AG04450 (cell line): ENCODE measurements at places on chromosomes 5 and 9.

DNA sequence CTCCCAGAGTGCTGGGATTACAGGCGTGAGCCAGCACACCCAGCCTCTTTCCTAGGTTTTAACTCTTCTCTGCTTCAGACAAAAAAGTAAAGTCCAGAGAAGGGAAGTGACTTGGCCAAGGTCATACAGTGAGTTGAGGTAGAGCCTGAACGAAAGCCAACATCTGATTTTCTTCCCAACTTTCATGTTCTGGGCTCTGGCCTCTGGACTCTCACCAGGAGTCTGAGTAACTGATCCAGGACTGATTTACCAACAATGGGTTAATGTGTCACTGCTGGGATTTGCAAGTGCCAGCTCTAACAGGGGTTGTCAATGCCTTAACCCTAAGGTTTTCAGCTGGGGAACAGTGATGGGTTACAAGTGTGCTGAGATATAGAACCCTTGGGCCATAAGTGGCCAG is 32.2 kb upstream of the LARP1 start:
- no peak for DNase-seq

DNA sequence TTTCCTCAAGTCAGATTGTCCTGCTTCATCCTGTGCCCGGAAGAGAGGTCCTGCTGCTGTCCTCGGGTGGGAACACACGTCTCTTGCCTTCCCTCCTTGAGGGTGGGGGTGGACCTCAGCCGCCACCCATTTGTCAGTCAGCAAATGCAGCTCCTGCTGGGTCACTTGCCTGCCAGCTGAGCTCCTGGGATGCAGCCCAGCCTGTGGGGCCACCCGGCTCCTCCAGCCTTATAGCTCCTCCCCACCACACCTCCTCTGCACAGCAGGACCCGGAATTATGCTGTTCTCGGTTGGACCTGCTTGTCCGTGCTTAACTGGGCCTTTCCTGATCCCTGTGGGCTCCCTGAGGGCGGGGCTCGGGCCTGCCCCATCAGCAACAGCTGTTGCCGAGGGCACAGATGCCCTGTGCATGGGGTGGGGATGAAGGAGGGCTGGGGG is 52.7 kb downstream of the RXRA start:
- no peak for DNase-seq

GRCh38 chr5:19676895-19677294 is 311.1 kb downstream of the CDH18 start:
- no peak for DNase-seq

DNA sequence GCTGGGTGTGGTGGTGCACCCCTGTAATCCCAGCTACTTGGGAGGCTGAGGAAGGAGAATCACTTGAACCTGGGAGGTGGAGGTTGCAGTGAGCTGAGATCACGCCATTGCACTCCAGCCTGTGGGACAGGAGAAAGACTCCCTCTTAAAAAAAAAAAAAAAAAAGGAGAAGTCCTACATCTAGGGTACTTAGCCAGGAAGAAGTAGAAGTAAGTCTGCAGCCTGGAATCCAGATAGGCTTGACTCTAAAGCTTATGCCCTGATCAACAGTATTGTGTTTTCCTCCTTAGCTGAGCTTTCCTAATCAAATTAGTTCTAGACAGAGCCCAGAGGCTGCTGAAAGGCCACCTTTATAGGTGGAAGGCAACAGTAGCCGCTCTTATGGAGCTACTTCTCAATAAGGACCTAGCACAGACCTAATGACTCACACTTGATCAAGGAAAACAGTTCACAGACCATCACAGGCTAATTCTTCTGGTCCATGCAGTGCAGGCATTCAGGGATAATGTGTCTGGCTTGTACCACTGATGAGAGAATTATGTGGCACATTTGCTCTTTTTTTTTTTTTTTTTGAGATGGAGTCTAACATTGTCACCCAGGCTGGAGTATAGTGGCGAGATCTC is 105.5 kb upstream of the KLF4 start:
- no peak for DNase-seq

- no peak for DNase-seq
These were observed 4.1 kb upstream of the CXXC5 start for GRCh38 chr5:139644001-139644456.

GRCh38 chr9:17795744-17796143 is 216.9 kb downstream of the SH3GL2 start:
- no peak for DNase-seq

DNA sequence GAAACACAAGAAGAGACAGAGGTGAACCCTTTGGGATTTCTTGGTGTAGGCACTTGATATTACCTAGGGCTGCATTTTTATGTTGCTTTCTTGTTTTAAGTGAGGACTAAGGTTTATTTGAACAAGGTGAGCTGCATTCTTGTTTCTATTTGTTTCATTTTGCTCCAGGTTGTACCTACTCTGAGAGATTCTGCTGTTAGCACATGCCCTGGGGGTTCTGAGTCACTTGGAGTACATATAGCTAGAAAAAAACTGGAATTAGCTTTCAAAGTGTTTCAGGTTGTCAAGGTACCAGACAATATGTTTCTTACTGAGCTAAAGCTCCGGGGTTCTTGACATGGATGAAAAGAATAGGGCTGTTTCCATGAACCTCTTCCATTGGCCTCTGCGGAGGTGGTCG is 299.4 kb downstream of the ICE1 start:
- no peak for DNase-seq

DNA sequence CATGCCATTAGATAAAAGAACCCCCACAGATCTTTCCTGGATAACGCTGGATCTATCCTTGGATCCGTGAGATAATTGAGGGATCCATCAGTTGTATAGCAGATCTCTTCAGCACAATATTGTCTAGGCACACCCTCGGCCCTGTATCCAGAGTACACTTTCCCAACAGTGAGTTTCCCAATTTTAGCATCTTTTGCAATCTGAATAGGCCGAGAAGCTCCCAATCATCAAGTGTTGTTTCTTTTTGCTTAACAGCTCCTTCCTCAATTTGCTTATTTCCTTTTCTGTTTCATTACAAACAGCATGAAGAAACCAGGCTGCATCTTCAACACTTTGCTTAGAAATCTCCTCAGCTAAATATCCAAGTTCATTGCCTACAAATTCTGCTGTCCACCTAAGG is 4.4 kb upstream of the SPTLC1 start:
- DNase-seq: no peak

- DNase-seq: no peak
These were observed 30.5 kb upstream of the MSX2 start for GRCh38 chr5:174693697-174694385.

GRCh38 chr5:88954511-88954910 is 71.5 kb upstream of the MEF2C start:
- no peak for DNase-seq

- DNase-seq: no peak
These were observed 168.8 kb upstream of the SLC27A6 start for GRCh38 chr5:128796506-128796905.

GRCh38 chr5:12277504-12278192 is 373.4 kb upstream of the CTNND2 start:
- DNase-seq: no peak

- peak; percentile 52 for DNase-seq
These were observed 47.9 kb upstream of the FKTN start for GRCh38 chr9:105510024-105510423.

DNA sequence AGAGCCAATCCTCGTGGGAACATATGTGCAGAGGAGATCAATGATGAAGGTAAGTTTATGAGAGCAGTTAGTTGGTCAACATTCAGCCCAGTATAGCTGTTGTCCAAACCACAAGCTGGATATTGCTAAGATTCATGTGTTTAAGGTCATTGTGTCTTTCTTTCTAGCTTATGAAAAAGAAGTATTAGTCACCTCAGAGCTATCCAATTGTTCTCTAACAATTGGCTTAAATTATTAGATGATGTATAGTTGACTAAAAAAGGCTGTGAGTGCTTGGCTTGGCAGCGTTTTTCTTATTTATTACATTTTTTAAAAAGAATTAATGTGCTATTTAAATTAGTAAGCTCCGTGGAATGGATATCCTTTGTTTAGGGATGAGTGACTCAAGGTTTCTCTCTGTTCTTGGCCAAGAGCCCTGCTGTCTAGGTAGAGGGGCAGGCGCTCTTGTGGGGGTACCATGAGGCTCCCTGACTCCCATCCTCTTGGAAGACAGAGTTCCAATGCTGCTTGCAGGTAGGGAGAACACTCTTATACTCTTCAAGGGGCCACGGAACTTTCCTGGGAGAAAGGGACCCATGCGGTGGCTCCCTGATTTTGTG is 487.4 kb downstream of the IRX1 start:
- DNase-seq: no peak

DNA sequence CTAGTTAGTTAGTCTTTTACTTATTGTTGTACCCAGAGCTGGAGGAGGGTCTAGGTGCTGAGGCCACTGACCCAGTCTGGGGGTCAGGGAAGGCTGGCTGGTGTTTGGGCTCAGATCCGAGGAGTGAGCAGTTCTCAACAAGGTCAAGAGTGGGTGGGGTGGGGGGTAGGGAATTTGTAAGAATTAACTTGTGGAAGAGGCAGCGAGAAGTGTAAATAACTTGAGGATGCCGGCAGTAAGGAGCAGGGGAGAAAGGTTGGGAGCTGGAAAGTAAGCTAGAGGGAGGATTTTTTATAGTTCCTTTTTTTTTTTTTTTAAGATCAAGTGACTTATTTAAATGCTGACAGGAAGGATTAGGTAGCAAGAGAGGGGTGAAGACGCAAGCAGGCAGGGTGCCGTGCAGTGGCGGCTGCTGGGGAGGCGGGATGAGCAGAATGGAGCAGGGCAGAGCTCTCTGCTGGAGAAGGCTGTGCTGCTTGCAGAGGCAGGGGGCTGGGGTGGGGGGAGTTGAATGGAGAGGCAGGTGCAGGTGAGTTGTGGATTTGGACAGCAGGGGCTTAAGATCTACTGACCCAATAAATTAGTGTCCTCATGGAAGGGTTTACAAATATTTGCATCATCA is 35.3 kb upstream of the SMIM32 start:
- no peak for DNase-seq

GRCh38 chr5:141411575-141411974 is 1.2 kb upstream of the PCDHGA10 start:
- no peak for DNase-seq

DNA sequence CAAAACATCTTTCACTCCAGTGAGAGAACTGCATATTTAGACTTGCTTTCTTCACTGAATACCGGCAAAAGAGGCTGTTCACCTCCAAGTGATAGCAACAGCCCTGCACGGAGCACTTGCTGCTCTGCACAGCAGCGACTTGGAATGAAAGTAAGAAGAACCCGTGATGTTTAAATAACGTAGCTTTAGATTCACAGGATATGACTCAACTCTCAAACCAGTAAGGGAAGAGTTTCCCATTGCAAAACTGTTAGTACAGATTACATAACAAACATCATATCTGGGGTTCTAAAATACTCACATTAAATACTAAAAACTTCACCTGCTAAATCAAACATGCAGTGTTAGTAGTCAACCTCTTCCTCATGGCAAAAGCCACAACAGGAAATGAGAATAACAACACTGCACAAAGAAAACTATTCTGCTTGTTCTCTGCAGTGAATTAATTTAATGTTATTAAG is 203.4 kb downstream of the MCTP1 start:
- peak; percentile 63 for DNase-seq

- no peak for DNase-seq
These were observed 476.1 kb upstream of the ACO1 start for GRCh38 chr9:31908158-31908890.

- DNase-seq: peak; percentile 87
These were observed 100.7 kb downstream of the SUSD1 start for GRCh38 chr9:112074250-112075008.

DNA sequence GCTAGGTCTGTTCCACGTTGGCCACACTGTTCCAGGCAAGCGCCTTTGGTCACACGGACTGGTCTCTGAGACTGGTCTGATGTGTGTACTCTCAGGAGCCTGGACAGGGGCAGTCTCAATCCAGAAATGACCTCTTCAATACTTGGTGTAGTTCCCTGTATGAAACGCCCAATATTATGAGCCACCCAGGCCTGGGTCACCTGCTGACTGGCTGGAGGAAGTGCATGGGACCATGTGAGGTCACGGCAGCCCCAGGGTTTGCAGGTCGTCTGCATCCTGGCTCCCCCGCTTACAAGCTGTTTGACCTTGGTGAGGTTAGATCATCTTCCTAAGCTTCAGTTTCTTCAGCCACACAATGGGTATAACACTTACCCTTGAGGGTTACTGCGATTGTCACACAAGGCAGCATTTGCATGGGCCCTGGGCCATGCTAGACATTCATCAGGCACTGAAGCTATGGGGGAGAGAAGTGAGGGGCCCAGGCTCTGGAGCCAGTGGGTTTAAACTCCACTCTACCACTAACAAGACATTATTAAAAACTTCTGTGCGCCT is 5.2 kb upstream of the GRHPR start:
- DNase-seq: no peak

DNA sequence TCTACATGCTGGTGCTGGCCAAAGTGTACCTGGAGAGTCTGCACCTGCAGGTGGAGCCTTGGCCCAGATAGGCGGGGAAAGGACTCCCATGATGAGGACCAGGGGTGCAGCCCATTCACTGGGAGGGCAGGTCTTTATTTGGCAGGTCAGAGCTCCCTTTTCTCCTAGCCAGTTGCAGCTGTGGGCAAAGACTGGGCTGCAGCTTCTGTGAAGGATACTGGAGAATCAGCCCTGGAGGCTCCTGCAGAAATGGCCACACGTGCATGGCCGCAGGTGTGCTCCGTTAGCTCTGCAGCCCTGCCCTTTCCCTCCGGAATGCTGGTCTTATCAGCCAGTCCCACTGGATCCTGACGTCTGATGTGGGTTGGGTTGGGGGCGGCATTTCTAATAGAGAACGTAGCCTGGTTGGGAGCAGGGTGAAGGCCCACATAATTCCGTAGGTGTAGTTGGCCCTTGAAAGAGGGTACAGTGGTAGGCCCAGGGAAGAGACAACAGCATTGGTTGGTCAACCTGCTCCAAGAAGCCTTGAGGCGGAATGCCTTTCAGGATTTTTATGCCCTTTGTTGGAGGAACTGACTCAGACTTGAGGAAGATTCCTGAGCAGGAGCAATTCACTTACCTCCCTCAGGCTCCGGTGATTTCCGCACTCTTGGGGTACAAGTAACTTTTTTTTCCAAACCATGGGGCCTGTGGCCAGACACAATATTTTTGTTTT is 22.0 kb upstream of the TIFAB start:
- no peak for DNase-seq

DNA sequence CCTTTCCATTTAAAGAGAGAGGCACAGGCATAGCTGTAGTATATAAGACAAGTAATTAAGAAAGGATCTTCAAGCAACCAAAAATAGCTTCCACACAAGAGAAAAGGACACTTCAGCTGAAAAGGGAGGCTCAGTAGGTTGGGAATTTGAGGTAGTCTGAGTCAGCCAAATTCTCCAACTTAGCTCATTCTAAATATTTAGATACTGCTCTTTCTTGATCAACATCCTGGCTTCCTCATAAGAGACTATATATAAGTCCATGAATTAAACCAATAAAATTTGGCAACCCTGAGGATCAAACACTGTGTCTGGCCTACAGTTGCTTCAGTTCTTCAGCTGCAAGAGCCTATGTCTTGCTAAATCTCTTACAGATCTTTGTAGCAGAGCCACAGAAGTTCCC is 17.8 kb downstream of the HINT1 start:
- DNase-seq: peak; percentile 72

GRCh38 chr5:132506094-132506692 is 15.6 kb upstream of the IRF1 start:
- DNase-seq: peak; percentile 96

DNA sequence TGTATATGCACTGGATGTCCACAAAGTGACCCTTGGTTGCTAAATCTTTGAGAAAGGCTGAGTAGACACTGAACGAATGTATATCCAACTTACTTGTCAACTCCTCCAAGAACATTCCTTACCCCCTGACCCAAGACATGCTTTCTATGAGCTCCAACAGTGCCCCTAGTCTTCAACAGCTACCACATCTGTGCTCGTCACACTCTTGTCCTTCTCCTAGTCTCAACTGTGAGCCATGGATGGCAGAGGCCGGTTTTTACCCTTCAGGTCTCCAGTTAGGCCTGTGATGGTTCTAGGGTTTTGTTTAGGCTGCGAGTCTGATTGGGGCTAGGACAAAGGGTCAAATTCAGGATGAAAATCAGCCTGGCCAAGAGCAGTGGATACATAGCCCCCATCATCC is 19.0 kb upstream of the GPX3 start:
- no peak for DNase-seq
